CD4-positive, alpha-beta T cell treated with Interleukin-15 for 1 hour (primary cell): ENCODE measurements at places on chromosomes 5 and 9.

DNA sequence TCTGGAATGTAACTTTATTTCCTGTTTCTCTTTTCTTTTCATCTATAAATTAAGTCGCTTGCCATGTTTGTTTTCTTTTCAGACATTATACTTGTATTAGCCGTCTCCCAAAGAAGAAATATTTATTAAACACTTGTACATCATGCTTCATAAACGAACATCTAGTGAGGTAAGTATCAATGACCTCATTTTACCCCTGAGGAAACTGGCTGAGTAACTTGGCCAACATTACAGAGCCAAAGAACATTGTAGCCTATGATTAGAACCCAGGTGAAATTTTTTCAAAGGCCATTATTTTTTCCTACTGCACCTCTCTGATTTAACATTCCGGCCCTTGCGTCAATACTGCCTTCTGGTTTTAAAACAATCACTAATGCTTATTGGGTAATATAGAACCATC is 4.2 kb downstream of the FREM1 start:
- no peak for DNase-seq

GRCh38 chr5:176594554-176594953 is 15.4 kb downstream of the GPRIN1 start:
- no peak for DNase-seq

- no peak for DNase-seq
Observed at GRCh38 chr5:147968855-147969254, 62.5 kb upstream of the C5orf46 start.

- no peak for DNase-seq
Observed at GRCh38 chr5:52771343-52772039, 16.2 kb upstream of the ITGA1 start.

DNA sequence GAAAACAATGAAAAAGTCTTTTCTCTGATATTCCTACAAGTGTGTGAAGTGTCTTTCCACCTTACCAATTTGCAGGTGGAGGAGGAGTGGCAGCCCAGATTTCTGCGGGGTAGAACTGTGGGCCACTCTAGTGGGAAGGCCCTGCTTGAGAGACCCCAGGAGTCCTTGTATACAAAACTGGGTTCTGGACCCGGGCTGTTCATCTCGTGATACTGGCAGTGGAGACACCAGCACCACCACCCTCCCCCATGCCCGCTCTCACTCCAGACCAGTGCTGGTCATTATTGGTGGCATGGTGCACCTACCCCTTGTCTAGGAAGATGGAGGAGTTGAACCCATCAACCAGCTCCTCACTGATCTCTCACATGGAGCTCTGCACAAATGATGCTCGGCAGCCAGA is 16.2 kb upstream of the TDRD7 start:
- DNase-seq, result no peak
